ENCODE measurements at places on chromosomes 6 and 20. TPM values are rescaled to one million over a fixed set of nuclear protein-coding genes. Genes with fewer than 3 reads are reported as not detected.
A peak's percentile ranks its signal among the peaks of the same experiment; 100 is the strongest.

Gene PTPN1
- 33.2 TPM for total RNA-seq

Gene MYB
- 67.2 TPM for total RNA-seq

DNA sequence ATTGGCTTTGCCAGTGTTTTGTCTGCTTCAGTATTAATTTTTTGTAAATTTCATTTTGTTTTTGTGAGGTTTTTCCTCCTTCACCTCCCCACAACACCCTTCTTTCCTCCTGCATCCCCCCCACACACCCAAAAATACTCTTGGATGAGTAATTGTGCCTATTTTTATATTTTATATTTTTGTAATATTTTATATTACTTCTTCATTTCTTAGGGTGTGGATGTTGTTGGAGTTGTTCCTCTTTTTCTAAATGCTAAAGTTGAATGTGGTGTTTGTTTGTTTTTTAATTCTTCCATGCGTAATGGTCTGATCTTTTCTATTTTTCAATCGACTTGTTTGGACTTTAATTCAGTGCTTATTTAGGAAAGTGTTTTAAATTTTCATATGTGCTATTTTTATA, 420.5 kb upstream of the SOX4 start:
- DNase-seq, result no peak

Gene NHLRC1
- total RNA-seq, result 1.6 TPM

Gene IL20RA
- total RNA-seq, result 12.8 TPM

- no peak for DNase-seq
These were observed 51.3 kb upstream of the TOX2 start for GRCh38 chr20:43863330-43863729.

Gene OPRM1
- not detected for total RNA-seq

DNA sequence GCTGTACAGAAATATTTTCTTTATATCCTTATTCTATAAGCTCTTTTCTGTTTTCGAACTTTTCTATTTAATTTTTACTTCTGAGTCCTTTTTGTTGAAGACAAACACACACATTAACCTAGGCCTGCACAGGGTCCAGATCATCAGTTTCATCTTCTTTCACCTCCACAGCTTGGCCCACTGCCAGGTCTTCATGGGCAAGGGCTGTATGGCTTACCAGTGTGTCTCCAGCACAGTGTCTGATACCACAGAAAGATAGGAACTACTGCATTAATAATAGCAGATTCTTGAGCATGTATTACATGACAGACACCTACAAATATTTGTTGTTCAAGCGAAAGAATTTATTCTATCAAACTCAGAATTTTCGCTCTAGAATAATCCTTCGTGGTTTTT, 24.4 kb downstream of the QKI start:
- no peak for DNase-seq

Gene HLA-DOA
- total RNA-seq, result 4.3 TPM

DNA sequence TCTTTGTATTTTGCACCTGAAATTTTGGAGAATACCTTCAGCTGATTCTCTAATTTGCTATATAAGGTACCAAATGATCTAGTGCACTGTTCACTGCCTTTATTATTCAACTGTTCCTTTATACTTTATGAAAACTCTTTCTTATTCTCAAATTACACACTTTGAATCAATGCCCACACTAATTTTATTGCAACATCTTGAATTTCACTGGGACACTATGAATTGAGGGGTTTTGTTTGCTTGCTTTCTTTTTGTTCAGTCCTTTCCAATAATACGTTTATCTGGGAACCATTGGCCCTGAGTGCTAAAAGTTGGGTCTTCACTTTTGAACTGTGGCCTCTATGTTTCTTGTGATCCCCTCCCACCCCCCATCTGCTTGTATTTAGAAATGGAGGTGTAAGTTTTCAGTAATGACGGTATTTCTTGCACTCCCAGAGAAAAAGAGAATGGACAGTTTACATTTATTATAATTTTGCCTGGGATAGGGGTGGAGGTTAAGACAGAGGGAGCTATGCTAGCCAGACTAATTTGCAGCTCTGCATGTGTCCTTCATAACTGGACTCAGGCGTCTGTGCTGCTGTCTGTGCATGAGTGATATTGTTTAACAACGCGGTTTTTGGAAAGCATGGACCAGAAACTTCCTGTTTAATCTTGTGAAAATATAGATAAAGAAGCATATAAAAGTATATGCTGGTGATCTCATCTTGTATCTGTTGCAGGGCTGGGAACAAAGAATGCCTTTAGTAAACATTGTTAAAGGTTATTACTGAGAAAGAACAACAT, 98.1 kb downstream of the DNAH8 start:
- no peak for DNase-seq

Gene CRISP3
- not detected for total RNA-seq

GRCh38 chr20:20192366-20192765, 140.0 kb downstream of the CFAP61 start:
- DNase-seq, result no peak

DNA sequence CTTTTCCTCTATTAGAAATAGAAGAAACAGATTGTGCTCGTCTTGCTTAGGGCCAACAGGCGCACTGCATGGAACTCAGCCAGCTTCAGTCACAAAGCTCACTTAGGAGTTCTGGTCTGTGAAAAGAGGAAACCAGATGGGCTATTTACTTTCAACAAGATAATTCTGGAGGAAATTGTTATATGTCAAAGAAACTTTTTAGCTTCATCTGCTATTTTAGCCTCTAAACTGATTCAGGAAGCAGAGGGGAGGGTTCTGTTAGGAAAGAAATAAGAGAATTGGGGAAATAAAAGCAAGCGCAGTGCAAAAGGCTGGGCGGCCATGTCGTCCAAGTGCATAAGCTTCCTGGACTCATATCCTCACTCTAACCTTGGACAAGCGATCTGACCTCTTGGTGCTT, 21.3 kb downstream of the PRKN start:
- DNase-seq, result peak; percentile 30

GRCh38 chr6:124371974-124372475, 568.4 kb downstream of the NKAIN2 start:
- DNase-seq, result no peak

DNA sequence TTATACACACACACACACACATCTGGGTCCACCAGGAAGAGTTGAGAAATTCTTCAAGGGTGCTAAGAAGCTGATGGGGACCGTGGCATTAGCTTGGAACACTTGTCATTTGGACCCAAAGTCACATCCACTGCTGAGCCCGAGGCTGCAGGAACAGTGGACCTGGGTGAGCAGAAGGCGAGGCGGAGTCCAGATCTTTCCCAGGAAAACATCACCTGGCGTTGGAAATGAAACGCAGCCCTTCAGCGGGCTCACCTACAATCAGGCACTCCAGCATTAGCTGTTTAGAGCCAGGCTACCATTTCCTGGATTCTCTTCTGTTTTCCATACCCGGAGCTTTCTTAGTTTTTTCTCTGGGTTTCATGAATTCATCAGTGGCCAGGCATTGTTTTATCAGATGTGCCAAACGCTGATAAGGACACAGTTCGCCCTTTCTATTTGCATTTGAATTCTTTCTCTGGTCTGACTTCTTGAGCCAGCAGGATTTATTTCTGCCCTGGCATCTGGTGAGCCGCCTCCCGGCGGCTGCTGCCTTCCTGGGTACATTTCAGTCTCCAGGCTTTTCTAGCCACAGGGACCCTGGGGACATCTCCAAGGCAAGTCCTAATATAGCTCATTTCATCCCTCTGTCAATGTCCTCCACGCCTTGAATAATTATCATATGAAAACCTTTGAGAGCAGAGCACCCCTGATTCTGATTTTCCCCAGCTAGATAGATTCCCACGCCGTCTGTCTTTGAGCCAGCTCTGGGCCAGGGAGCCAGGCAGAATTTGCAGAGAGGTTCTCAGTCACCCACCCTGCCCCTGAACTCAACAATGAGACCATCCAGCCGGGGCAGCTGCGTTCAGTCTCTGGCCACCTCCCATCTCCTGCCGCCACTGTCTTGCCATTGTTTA, 170.9 kb downstream of the TTLL2 start:
- no peak for DNase-seq

Gene ABCC10
- 33.9 TPM for total RNA-seq

All from colonic mucosa (tissue), 4 donors.